ENCODE measurements at places on chromosomes 2 and 18. TPM values are rescaled to one million over a fixed set of nuclear protein-coding genes. Genes with fewer than 3 reads are reported as not detected.

The PRKAG3 gene
- total RNA-seq: not detected

The STPG4 gene
- not detected for total RNA-seq

The CFC1 gene
- not detected for total RNA-seq

The SULT1C2 gene
- total RNA-seq: not detected

The TAF1B gene
- 4.4 TPM for total RNA-seq

The UBXN2A gene
- 12.7 TPM for total RNA-seq

The KYNU gene
- 24.9 TPM for total RNA-seq

The DPP10 gene
- not detected for total RNA-seq

The SPP2 gene
- not detected for total RNA-seq

The CNRIP1 gene
- 0.33 TPM for total RNA-seq

The TUBA3E gene
- not detected for total RNA-seq

The HOXD13 gene
- total RNA-seq: not detected

The COLEC12 gene
- not detected for total RNA-seq

The OR6B2 gene
- total RNA-seq: not detected

The REG3A gene
- total RNA-seq: not detected

The SERPINB13 gene
- total RNA-seq: 44.9 TPM

The ALMS1 gene
- total RNA-seq: 7.7 TPM

The INHBB gene
- total RNA-seq: not detected

The TLX2 gene
- total RNA-seq: not detected

The NTSR2 gene
- not detected for total RNA-seq

The GALR1 gene
- not detected for total RNA-seq
